Cortex of kidney (tissue), 1 donor: ENCODE measurements at places on chromosomes 7 and 10.

DNA sequence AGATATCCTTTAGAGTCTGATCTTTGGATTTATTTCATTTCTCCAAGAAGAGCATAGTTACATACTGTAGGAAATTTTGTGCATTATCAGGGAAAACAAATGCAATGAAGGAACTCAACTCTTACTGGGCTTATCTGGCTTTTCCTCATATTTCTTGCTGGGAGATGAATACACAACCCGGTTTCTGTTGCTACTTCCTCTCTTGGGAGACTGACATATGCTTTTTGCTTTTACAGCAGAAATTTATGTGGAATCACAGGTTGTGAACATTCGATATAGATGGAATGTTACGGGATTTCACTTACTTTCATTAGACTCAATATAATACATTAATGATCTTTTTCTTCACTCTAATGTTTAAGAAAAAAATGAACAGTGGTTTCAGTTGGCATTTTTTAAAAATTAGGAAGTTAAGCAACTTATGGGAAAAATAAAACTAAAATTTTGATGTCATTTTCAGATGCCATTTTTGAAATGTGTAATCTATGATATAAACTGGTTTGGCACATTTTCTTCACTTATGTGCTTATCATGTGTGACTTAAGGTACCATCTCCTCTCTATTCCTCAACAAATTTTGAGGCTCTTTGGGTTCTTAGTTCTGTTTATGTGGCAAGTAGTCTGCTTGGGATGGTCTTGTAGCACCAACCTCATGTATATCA lies 7.1 kb downstream of the SND1 start:
- no peak for DNase-seq

DNA sequence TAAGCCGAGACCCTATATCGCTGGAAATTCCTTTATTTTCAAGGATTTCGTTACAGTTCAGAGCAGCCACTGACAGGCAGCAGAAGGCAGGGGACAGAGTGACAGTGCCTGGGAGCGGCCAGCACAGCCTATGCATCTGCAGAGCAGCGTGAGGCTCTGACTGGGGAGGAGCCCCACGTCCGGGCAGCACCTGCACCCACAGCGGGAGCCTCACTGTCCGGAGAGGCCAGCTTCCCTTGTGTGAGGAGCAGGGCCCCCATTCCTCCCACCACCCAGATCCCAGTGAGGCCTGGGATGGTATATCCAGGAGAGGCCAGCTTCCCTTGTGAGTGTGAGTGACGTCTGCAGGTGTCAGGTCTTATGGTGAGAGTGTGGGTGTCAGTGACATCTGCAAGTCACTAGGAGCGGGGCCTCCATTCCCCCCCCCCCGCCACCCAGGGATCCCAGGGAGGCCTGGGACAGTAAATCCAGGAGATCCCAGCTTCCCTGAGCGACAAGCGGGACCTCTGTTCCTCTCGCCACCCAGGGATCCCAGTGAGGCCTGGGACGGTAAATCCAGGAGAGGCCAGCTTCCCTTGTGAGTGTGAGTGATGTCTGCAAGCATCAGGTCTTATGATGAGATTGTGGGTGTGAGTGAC lies 259.1 kb downstream of the PTPRN2 start:
- DNase-seq, result no peak

DNA sequence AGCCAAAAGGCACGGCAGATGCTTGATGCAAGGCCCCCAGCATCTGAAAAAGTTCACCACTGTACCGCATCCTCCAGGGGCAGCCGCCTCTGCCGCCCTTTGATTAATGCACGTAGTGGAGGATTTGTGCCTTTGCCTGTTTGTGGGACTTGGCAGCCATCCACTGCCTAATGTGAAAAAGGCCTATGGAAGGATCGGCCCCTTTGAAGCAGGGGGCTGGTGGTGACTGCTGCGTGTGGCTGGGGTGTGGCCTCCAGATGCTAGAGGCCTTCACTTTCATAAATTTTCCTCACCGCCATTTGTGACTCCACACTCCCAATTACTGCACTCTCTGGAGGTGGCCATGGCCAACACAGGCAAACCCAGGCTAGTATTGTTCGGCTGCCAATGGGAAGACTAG lies 226.0 kb downstream of the BMPER start:
- no peak for DNase-seq

- DNase-seq, result no peak
Measured at GRCh38 chr10:76509446-76509845, 1078.0 kb downstream of the LRMDA start.

- DNase-seq, result no peak
Measured at GRCh38 chr10:79044036-79044632, 24.6 kb upstream of the ZMIZ1 start.

DNA sequence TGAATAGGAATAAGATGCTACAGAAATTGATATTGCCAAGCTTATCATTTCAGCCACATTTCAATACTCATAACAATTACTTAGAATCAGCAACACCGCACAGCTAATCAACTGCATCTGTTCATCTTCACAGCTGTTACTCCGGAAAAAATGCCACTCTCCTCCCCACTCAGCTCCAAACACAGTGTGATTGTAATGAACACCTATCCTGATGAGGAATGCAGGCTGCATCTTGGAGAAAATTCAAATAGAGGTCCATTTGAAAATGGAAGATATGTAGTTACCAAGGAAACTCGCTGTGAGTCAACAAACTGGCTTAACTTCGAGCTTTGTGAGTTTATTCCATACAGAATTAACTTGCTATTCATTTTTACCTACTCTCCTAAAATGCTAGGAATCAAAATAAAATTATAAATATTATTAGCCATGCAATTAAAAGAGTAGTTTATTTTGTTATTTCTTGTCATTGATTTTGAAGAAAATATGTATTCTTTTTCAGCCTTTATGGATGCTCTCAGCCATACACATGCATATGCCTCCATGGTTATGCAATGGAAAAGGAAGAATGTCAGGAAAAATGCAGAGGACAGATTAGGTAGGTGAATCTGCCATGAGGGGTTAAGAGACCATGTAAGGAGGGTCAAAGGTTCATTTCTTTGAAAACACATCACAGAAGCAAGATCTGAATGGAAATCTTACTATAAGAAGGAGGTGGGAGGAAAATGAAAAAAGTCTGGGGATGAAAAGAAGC lies 267.2 kb downstream of the POM121L12 start:
- no peak for DNase-seq

GRCh38 chr7:143484119-143484518 lies 6.4 kb downstream of the TAS2R41 start:
- no peak for DNase-seq

DNA sequence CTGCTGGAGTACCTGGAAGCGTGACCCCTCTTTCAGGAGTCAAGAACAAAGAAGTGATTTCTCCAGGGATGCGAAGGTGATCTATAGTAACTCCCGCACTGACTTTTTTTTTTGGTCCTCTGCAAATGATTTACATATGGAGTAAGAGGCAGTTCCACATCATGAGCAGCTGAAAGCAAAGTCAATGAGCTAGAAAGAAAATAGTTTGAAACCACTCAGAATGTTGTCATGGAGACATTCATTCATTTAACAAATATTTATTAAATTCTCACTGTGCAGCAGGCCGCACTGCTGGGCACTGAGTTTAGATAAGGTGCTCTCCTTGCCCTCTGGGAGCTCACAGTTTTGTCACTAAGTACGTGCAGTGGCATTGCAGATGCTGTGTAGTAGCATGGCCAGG lies 206.7 kb downstream of the CAMK1D start:
- DNase-seq, result no peak

DNA sequence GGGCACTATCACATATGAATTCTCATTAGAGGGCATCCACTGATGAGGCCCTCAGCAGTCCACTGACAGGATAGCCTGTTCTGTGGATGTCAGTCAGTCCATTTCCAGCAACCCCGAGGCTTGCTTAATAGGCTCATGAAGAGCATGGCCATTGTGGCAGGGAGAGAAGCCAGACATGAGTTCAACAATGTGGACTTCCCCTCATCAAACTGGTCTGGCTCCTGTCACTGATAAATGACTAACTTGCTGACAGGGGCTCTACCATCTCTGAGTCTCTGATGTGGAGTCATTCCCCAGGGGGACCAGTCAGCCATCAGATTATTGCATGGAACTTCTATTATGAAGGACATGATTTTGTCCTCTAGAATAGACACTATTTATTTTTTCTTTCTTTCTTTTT lies 19.8 kb upstream of the TRIL start:
- DNase-seq, result no peak

DNA sequence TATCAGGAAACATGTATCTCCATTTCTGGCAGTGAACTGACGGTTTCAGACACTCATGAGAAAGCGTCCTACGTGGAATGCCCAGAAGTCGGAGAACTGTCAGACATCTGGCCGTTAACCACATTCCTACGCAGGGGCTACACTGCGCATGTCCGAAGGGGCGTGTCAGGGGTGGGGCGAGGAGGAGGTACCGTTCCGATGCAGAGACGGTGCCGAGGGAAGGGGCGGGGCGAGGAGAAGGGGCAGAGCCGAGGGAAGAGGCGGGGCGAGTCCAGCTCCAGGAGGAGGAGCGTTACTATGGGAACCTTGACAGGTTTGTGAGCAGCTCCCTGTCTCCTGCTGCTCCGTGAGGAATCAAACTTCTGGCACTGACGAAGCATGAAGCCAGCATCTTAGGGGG lies 366.9 kb upstream of the NUPR2 start:
- DNase-seq, result no peak

GRCh38 chr10:91344117-91344856 lies 65.9 kb upstream of the HECTD2 start:
- no peak for DNase-seq

DNA sequence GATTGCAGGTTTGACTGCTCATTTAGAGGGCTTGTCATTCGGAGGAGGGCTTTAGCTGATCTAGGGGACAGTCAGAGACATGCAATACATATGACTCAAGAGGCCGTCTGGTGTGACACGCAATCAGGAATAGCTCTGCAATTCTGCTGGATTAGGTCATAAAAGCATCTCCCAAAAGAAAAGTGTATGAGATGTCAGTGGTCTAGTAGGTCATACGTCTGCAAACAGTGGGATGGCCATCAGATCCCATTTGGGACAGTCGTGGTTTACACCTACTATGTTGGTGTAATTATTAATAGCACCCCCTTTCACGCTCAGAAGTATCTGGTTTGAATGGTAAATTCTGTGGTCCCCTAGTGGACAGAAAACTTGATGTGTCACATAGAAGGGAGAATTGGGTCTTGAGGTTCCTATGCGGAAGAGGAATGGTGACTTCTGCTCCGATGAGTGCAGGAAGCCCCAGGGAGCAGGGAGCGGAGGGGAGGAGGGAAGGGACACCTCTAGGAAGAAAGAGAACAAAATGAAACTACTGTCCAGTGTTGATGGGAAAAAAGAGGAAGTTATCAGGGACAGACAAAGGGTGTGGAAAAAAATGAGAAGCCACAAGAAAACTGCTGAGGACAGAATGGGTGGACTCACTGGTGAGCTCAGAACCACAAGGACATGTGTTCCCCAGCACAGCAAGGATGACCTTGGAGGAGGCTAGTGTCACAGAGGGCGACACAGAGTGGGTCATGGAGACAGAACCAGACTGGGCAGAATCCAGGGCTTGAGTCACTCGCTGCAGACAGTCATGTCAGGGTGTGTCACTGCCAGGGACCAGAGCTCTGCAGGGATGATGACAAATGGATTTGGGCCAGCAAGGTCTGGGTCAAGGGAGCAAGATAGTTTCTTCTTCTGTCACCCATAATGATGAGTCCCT lies 59.9 kb downstream of the MAP3K8 start:
- no peak for DNase-seq

DNA sequence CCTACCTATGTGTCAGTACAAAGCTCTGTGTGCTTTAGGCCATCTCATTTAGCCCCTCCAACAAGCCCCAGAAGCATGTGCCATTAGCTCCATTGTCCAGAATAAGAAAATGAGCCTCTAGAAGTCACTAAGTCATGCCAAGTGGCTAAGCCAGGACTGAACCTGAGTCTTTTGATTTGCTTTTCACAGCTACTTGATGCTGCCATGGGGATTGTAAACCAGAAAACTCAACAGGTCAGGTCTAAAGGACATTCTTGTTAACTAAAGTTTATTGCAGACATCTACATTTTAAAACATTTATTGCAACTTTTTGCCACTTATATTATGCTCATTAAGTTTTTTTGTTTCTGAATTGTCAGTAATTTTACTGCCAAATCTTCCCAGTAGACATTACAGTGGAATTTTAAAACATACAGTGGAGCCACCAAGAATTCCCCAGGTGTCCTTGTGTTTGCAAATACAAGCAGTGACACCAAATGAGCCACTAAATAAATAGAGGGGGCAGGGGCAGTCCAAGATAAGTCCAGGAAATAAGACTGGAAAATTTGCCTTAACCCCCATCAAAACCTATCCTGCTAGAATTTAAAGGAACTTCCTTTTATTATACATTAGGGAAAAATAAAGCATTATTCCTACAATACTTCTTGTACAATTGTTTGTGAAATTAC lies 115.9 kb downstream of the RAPGEF5 start:
- DNase-seq, result no peak

- DNase-seq, result no peak
Measured at GRCh38 chr10:63247771-63248170, 114.6 kb downstream of the NRBF2 start.

DNA sequence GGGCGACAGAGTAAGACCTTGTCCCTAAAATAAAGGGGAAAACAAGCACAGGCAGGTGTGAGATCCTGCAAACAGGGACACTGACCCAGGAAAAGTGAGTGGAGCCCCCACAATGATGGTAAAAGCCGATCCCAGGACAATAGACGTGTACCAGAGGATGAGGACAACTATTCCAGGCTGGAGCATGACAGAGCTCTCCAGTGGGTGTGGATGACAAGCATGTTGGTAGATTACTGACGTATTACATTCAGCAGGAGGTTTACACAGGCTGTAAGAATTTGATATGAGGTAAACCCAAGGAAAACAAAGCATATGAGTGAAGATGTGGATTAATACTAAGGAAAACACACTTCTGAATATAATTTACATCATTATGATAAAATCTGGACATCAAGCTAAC lies 27.8 kb upstream of the SMURF1 start:
- DNase-seq, result no peak

DNA sequence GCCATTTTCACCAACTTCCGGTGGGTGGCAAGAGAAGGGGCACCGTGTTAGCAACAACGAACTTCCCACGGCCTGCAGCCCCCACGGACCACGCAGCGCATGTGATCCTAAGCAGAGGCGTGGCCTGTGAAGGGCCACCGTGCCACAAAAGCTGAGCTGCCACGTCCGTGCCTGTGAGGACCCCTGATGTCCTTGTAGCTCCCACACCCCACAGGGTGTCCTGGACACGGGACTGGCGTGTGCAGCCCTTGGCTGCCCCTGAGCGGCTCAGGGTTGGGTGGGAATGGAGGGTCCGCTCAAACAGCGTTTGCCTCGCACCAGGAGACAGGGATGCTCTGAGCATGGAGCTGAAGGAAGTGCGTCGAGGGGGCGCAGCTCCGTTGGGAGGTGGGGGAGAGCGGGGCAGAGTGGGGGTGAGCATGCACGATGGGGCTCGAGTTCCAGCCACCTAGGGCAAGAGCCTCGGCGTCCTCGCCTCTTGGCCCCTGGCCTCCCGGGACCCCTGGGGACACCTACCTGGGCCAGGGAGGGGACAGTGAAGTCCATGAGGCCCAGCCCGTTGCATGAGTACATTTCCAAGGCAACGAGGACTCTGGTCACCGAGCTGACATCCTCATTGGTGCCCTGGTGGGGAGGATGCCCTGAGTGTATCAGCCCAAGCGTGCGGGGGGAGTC lies 33.6 kb downstream of the CFAP46 start:
- DNase-seq, result no peak

GRCh38 chr10:8396675-8397074 lies 342.2 kb downstream of the GATA3 start:
- no peak for DNase-seq
